NCI-H2081 (cell line): ENCODE measurements at places on chromosomes 1 and 21.

DNA sequence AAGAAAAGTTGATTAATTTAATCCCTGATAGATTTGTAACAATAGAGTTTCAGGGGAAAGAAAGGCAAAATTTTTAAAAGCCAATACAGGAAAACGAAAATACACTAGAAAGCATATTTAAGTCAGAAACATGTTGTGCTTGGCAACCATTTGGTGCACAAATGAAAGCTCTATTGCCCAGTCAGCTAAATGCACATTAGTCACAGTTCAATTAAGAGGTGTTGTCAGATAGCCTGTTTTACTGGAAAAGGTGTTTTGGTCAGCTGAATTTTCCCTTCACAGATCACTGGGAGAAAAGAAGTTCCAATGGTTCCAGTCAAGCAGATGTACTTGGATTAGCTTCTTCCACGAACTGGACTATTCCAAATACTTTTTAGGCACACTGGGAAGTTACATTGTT lies 25.4 kb downstream of the RGS4 start:
- DNase-seq, result no peak

GRCh38 chr1:223755432-223755792 lies 43.1 kb downstream of the CAPN2 start:
- DNase-seq, result no peak

DNA sequence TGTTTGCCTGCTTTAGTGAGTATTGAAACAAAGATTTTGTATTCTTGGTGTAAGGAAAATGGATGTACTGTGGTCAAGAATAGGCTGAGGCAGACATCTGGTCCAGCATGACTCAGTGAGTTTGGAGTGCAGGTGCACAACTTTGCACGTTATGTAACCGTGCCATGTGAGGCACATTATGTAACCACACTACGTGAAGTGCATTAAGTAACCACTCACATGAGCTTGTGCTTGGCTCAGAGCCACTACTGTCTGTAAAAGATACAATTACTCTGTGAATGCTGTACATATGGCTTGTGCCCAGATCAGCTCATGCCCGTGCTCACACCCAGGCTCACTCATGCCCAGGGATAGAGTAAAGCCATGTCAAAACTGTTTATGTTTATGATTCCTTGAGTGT lies 216.8 kb downstream of the CTH start:
- DNase-seq, result peak; percentile 18

GRCh38 chr1:183806675-183807074 lies 1.8 kb downstream of the RGL1 start:
- no peak for DNase-seq

DNA sequence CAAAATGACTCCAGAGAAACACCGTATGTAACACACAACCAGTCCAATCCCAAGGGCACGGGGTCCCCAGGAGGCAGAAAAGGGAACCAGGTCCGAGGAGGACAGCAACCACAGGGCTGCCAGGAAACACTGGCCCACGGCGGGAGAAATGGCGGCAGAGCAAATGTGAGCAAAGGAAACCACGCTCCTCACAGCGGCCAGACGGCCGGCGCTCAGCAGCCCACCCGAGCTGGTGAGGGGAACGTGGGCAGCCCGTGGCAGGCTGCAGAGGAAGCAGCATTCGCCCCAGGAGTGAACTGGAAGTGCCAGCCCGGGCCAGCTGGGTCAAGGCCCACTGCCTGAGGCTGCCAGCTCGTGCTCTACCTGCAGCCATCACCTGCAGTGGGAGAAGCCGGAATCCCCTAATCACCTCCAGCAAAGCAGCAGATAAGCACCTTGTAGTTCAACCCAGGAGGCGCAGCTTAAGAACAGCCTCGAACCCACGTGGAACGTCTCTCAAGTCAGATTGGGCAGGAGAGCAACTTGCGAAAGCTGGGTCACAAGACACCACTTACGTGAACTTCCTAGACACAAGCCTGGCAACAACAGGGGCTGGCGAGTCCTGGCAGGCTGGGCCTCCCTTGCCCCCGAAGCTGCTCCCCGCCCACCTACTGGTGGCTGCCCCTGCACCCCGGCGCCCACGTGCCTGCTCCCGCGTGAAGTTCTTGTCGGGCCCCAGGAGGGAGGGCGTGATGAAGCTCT lies 6.7 kb downstream of the SLC19A1 start:
- no peak for DNase-seq

GRCh38 chr1:180266275-180267210 lies 36.5 kb downstream of the LHX4 start:
- no peak for DNase-seq

DNA sequence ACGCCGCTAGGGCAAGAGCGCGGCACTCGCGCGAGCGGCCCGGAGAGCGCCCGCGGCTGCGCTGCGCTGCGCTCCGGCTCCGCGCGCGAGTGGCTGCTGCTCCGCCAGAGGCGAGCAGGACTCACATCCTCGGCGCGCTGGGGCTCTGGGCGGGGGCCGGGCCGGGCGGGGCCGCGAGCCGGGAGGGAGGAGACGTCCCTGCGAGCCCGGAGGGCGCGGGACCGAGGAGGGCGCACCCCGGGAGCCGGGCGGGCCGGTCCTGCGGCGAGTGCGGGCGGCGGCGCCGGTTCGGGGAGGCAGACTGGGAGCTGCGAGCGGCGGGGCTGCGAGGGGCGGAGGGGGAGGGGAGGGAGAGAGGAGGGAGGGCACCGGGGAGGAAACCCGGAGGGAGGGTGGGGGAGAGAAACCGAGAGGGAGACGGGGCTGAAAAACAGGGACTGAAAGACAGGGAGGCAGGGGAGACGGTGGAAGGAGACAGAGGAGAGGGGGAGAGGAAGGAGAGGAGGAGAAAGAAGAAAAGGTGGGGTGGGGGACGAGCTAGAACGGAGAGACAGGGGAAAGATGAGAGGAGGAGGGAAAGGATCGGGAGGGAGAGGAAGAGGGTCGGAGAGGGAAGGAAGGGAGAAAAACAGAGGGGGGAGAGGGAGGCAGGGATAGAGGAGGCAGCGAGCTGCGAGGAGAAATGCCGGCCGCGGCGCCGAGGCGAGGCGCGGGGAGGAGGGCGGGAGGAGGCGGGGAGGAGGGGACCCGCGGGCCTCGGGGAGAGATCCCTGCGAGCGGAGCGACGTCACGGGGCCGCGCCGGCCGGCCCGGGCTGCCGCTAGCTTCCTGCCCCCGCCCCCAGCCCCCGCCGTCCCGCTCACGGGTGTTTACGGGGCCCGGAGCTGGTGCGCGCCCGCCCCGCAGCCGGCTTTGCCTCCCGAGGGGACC lies at the start of gene CAMK2N1:
Gene CAMK2N1 (minus strand): TSS at position 684 of the 930 bp plus-strand sequence. CDS start 831 bp downstream, outside the sequence.
- DNase-seq, result peak; percentile 42

- DNase-seq, result no peak
Measured at GRCh38 chr21:36767096-36767495, 68.2 kb downstream of the SIM2 start.
